ENCODE measurements at places on chromosomes 12 and 14.

GRCh38 chr14:26023967-26024366 is 573.9 kb downstream of the NOVA1 start:
- no peak for DNase-seq

DNA sequence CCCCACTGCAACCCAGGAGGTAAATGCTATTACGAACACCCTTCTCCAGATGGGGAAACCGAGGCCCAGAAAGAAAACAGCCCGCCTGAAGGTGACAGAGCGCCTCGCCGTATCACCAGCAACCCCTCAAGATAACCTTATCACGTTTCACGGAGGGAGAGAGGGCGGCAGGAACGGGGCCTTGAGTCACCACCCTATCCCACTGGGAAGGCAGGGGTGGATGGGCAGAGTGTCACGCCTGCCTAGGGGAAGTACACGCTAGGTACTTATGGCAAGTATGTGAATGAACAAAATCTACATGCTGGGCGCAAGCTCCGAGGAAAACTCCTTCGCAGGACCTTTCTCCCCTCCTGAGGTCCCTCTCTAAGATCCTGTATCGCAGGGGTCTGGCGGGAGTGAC is 17.8 kb downstream of the NCOR2 start:
- DNase-seq = no peak

DNA sequence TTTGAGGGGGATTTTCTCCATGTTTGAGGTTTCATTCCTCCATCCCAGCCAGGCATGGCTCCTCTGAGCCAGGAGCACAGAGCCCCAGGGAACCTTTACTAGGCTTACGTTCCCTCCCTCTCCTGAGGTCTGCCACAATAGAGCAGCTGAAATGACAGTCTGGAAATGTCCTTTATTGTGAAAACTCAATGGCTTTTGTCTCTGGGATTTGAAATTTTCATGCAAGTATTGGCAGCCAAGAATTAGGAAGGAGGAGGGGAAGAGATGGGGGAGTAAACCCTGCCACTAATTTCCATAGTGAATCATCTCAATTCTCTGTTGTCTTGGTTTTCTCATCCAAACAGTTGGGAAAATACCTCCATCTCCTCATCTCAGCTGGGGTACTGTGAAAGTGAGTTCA is 2.6 kb upstream of the PLEKHG3 start:
- DNase-seq = no peak

GRCh38 chr12:1798641-1799020 is 21.7 kb upstream of the LRTM2 start:
- DNase-seq = no peak

- no peak for DNase-seq
These were observed 119.0 kb upstream of the ATP2B1 start for GRCh38 chr12:89827592-89827991.

DNA sequence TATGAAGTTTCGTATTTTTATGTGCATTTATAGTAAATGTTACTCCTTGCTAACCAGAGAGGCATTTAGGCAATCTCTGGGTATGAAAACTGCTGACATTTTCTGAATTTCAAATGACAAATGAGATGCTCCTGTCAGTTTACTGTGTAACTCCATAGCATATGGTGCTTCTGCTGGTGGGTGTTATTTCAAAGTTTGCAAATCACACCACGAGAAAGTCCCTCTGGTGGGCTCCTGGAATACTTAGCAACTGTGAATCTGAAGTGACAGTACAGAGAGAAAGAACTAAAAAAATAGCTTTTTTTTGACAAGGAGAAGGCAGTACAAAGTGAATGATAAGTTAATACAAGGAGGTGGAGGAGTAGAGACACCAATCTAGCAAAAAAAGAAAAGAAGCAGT is 161.5 kb downstream of the DERA start:
- DNase-seq = no peak

DNA sequence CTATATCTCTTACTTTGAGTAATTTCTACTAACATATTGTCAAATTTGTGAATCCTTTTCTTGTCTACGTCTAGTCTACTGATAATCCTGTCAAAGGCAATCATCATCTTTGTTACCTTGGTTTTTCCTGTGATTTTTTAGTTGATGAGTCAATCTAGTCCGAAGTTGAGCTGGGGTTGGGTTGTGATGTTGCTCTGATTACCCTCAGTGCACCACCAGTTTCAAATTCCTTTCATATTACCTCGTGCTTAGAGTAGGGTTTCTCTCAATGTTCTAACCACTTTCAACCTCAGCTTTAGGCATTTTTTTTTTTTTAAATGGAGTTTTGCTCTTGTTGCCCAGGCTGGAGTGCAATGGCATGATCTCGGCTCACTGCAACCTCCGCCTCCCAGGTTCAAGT is 186.8 kb downstream of the BTG1 start:
- DNase-seq = no peak

DNA sequence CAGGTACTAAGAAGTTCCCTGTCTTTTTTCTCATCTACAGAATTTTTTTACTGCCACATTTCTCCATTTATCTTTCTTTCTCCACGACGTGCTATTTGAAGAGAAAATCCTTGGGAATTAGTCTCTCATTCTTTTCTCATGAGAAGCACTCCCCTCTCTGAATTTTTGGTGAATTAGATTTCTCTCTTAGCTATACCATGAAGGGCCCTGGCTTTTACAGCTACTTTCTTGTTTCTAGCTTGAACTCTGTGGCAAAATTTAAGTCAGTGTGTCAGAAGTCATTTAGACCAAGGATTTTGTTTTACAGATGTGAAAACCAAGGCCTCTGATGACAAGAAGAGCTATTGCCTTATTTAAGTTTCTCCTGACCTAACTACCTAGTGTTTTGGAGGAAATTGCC is 213.1 kb downstream of the AEBP2 start:
- DNase-seq = no peak

DNA sequence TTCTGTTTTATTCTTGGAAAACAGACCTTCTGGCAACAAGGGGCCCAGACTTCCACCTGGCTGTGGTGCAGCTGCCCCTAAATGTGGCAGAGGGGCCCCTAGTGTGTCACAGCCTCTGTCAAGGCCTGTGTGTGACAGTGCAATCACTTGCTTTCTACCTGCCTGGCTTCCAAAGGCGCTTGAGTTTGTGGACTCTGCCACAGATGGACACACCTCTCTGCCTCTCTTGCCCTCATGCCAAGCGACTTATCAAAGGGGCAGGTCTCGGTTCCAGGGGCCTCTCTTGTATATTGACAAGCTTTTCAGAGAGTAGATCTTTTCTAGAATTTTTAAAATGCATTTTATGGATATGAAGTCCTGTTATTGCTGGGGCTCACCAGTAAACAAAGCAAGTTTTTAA is 217.2 kb downstream of the SLC15A4 start:
- DNase-seq = no peak
